SW 1271 (cell line): ENCODE measurements at places on chromosomes 2 and 18.
A peak's percentile ranks its signal among the peaks of the same experiment; 100 is the strongest.

DNA sequence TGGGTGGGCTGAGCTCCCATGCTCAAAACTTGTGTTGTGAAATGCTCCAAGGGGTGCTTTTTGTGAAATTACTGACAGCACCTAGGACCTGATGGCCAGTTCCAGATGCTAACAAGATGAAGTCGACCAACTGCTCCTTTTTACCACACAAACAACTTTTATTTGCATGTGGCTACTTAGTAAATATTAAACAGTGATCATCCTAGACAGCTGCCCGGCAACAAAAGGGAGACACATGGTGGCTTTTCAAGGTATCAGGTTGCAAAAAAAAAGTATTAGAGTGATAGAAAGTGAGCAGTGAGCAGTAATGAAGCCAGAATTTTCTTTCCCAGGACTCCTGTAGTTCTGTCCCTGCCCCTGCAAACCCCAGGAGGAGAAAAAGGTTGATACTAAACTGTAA lies 118.5 kb downstream of the RPIA start:
- DNase-seq, result no peak

GRCh38 chr18:50428531-50429206 lies 53.8 kb downstream of the SKA1 start:
- no peak for DNase-seq

- peak; percentile 32 for DNase-seq
Measured at GRCh38 chr2:176128982-176129796, at the start of gene HOXD8. HOXD8 (plus strand) TSS chr2:176129705; CDS start chr2:176130367, 662 bp downstream.

GRCh38 chr2:195562570-195563566 lies 94.2 kb upstream of the SLC39A10 start:
- DNase-seq, result no peak

DNA sequence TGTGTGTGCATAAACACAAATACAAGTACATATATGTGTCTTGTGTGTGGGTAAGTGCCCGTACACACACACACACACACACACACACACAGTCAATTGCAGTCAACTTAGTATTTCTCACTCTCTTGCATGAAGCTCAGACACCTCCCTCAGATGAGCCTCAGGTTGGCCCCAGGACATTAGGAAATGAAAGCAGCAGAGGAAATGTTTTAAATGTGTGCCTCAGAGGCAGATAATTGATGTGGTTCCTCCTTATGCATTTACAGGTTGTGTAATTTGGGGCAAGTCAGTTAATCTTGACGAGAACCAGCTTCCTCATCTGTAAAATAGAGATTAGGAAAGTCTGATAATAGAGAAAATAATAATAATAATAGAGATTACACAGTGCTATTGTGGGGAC lies 814.0 kb upstream of the ID2 start:
- DNase-seq, result no peak

DNA sequence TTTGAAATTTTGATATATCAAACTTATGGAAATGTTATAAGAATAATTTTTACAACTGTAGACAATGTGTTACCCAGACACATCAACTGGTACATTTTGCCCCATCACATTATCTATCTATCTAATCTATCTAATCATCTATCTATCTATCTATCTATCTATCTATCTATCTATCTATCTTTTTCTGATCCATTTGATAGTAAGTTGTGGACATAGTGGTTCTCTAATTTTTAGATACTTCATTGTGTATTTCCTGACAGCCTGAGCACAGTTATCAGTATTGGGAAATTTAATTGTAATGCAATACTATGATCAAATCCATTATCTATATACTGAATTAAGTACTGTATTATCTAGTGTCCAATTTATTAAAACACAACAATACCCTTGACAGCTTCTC lies 42.0 kb upstream of the TMEM18 start:
- DNase-seq, result no peak

DNA sequence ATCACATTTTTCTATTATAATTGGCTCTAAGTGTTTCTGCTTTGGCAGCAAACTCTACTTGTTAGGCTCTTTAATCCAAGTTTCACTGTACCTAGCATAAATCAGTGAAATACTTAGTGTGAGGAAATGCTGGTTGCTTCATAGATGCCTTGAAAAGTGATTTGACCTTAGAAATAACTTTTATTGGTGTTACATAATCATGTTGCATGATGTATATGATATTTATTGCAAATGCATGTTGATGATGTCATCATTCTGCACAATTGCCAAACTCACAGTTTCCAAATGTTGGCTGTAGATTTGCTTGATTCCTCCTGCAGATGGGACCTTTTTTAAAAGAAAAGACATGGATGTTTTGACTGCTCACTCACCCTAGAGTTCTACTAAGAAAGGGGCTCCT lies 137.6 kb upstream of the BCL2L11 start:
- DNase-seq, result no peak

DNA sequence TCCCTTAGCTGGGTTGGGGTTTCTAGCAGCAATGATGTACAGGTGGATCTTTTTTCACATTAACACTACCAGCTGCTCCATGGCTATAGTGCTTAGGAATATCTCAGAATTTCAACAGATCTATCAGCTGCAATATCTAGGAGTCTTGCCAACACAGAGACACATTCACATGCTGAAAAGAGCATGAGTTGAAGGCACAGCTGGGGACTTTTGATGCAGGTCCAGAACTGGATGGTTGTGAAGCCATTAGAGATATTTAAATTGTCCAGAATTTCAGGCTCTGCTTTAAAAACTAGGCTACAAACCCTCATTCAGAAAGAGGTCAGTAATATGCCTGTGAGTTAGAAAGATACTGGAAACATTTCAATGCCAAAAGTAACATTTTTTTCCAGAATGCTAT lies 122.2 kb upstream of the CCDC195 start:
- no peak for DNase-seq

- no peak for DNase-seq
Measured at GRCh38 chr2:236816197-236817170, 246.9 kb downstream of the ACKR3 start.

- DNase-seq, result no peak
Measured at GRCh38 chr2:88053934-88054781, 1.4 kb downstream of the KRCC1 start.
